ENCODE measurements at places on chromosomes 6 and 20.

DNA sequence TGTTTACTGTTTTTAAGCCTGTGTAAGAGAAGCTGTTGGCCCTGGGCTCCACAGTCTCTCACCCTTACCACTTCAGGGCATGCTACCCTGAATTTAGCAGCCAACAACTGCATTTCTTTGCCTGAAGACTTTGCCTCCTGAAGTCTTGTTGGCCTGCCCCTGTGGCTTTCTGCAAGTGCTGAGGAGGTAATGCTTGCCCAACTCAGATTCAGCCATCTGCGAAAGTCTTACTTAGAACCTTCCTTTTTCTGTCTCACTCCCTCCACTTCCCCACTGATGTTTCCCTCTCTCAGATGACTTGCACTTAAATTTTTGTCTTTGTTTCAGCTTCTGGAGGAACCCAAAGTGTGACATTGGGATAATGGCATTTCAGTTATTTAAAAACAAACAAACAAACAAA, 11.8 kb upstream of the IBTK start:
- no peak for DNase-seq

- DNase-seq, result no peak
Measured at GRCh38 chr6:169536446-169537170, 165.2 kb downstream of the WDR27 start.

DNA sequence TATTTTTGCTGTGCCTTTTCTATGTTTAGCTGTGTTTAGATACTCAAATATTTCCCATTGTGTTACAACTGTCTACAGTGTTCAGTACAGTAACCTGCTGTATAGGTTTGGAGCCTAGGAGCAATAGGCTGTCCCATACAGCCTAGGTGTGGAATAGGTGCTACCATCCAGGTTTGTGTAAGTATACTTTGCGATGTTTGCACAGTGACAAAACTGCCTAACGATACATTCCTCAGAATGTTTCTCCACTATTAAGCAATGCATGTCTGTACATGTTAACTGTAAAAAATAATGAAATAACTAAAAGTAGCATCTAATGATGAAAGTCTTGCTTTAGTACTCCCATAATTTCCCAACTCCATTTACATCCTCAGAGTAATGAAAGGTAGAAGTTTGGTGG, 46.0 kb downstream of the SERAC1 start:
- no peak for DNase-seq

DNA sequence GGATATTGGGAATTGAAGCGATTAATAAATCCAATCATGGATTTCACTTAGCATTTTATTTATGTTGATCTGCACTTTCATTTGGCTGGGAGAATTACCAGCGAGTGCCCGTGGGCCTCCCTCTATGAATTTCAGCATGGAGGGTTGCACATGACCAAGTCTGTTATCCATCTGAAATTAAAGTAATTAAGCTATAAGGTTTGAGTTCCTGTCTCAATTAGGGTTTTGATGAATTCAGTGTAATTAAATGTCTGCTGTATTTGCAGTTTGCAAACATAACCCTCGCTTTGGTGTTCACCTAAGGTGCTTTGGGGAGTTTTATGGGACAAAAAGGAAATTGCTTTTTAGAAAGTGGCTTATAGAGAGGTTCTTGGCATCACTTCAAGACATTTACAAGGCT, 169.8 kb upstream of the RIN2 start:
- no peak for DNase-seq

DNA sequence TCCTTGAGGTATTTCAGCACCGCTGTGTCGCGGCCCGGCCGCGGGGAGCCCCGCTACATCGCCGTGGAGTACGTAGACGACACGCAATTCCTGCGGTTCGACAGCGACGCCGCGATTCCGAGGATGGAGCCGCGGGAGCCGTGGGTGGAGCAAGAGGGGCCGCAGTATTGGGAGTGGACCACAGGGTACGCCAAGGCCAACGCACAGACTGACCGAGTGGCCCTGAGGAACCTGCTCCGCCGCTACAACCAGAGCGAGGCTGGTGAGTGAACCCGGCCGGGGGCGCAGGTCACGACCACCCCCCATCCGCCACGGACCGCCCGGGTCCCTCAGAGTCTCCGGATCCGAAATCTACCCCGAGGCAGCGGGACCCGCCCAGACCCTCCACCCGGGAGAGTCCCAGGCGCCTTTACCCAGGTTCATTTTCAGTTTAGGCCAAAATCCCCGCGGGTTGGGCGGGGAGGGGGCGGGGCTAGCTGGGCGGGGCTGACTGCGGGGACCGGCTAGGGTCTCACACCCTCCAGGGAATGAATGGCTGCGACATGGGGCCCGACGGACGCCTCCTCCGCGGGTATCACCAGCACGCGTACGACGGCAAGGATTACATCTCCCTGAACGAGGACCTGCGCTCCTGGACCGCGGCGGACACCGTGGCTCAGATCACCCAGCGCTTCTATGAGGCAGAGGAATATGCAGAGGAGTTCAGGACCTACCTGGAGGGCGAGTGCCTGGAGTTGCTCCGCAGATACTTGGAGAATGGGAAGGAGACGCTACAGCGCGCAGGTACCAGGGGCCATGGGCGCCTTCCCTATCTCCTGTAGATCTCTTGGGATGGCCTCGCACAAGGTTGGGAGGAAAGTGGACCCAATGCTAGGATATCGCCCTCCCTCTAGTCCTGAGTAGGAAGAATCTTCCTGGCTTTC, 693 bp downstream of the HLA-F start:
- peak; percentile 66 for DNase-seq

GRCh38 chr6:15305909-15306308, 60.0 kb downstream of the JARID2 start:
- no peak for DNase-seq

- DNase-seq, result no peak
Measured at GRCh38 chr20:23179766-23180403, 93.8 kb upstream of the CD93 start.

GRCh38 chr20:2761885-2762284, 38.5 kb downstream of the CPXM1 start:
- DNase-seq, result no peak

GRCh38 chr6:26033941-26034354, 53.3 kb upstream of the HFE start:
- no peak for DNase-seq

- DNase-seq, result no peak
Measured at GRCh38 chr20:33827634-33828325, 16.6 kb downstream of the CHMP4B start.

DNA sequence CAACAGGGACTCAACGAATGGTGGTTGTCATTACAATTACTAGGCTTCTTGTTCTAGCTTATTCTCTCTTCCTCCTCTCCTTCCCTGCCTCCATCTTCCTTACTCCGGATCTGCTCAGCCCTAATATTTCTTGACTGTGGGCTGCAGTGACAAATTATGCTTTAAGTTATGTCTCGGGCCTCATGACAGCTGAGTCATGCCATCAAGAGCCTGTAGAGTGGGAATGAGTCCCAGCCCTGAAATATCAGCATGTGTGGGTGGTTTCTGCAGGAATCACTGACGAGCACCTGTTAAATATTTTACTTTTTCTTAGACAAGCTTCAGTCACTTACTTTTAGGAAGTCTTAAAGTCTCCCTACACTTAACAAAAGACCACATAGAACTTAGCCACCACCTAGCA, 83.1 kb upstream of the CBLN4 start:
- no peak for DNase-seq

GRCh38 chr6:40932366-40932765, 106.7 kb downstream of the UNC5CL start:
- no peak for DNase-seq

DNA sequence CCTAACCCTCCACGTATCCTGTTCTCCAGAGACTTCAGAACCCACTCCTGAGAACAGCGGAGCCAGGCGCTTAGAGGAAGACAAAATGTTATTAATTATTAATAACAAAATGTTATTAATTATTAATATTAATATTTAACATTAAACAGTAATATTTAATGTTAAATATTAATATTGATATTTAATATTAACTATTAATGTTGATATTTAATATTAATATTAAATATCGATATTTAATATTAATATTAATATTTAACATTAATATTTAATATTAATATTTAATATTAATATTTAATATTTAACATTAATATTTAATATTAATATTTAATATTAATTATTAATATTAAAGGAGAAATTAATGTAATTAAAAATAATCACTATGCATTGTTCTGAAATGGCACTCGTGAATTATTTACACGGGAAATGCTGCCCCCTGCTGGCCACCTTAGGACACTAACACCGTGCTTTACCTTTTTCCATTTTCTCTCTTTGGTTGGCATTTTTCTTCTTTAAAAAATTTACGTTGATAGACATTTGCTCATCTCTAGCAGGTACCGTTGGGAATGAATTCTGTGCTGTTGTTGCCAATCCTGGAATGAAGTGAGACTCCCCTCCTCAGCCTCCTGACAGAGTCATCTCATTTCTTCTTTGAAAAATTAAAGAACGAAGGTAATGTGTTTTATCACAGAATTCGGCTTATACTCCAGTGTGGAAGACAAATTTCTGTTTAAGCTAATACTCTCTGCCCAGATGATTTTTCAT, 7.5 kb upstream of the GGTLC1 start:
- peak; percentile 33 for DNase-seq

DNA sequence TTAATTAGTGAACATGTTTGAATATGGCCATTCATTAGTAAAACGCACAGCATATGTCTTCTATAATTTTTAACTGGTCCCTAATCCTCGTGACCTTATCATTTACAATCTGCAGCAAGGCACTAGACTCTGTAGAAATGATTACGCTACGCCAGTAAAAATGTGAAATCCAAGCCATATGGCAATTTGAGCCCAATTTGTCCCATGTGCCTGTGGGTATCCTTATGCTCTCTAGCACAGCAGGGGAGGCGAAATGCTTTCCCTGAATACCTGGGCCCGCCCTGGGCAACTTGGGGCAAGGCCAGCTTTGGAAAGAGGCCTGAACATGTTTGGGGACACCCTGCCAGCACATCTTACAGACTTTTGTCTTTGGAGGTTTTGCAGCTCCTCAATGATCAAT, 122.7 kb upstream of the AGPAT4 start:
- no peak for DNase-seq

GRCh38 chr6:80366051-80366450, 259.6 kb downstream of the BCKDHB start:
- DNase-seq, result no peak

DNA sequence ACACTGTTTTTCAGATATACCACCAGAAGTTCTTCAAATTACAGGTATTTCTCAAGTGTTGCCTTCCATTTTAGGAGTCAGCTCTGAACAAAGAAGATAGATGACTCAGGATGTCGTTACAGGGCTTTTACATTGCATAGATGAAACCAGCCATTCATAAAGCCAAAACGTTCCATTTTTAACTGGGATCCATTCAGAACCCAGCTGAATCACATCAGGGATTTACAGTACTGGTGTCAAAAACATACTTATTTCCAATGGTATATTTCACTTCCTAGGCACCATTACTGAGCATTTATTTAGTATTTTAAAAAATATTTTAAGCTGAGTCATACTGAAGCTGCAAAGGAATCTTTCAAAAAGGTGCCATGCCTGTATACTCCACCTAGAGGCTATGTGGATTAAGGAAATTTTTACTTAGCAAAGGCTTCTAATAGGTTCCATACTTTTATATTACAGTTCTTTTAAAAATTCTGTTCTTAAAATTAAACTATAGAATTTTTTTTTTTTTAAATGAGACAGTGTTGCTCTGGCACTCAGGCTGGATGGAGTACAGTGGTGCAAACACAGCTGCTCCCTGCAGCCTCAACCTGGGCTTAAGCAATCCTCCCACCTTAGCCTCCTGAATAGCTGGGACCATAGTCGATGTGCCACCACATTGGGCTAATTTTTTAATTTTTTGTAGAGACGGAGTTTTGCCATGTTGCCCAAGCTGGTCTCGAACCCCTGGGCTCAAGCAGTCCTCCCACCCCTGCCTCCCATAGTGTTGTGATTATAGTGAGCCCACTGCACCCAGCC, 2.6 kb downstream of the ASF1A start:
- DNase-seq, result no peak

- DNase-seq, result no peak
Measured at GRCh38 chr6:112579601-112580000, 232.5 kb downstream of the RFPL4B start.

DNA sequence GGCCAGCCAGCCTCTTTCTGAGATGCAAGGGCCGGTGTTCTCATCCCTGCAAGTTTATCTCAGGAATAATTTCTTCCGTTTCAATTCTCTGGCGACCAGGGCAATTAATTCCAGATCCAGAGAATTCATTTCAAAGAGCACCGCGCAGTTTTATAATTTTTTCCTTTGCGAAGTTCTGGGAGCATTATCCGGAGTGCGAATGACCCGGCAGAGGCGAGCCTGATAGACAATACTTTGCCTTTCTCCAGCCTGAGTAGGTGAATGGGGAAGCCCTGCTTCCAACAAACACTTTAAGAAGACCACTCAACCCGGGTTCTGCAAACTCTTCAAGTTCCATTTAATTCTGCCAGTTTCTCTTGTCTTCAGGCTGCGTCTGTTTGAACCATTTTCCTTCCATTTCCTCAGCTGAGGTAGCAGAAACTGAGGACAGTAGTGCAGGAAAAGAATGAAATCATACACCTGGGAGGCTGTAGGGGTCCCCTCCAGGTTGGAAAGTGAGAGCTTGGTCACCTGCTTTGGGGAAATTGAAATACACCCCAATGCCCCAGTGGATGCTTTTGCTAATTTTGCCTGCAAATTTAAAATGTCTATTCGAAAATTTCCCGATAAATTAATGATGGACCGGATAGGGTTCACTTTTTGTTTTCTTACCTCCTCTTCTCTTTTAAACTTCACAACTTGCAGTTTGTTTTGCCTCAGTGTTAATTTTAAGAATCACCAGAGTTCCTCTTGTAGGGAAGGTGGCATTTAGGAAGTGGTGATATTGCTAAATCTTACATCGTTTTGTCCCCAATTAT, 1.1 kb downstream of the VGLL2 start:
- DNase-seq, result no peak

DNA sequence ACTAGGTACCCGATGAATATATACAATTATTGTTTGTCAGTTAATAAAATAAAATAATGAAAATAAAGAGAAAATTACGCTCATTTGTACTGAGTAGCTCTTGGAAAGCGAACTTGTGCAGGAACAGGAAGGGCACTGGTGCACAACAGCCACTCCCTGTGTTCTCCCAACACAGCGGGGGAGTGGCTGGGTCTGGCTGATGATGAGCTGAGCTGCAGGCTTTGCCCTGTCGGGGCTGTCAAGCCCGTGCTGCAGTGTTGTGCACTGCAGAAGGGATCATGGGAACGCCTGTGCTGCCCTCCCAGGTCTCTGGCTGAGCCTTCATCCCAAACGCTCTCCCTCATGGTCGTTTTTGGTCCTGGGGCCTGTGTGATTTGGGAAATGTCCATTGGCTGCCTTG, 131.7 kb upstream of the MAP3K4 start:
- DNase-seq, result no peak

- DNase-seq, result no peak
Measured at GRCh38 chr20:5364997-5365597, 48.3 kb upstream of the PROKR2 start.

GRCh38 chr6:40936818-40937251, 102.2 kb downstream of the UNC5CL start:
- DNase-seq, result no peak

DNA sequence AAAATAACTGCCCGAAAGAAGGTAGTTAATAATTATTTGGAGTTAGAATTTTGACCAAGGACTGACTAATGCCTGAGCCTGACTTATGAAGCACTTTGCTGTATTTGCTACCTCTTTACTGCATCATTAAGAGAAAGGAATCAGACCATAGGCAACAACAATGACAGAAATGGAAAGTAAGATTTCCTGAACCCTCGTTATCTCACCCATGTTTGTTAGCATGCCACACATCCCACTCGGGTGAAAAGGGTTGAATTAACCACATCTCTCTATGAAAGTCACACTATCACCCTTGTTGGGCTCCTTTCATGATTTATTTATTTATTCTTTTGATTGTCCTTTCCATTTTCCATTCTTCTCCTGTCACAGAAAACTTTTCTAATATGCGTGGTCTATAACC, 59.6 kb downstream of the OLIG3 start:
- DNase-seq, result no peak

GRCh38 chr6:130559166-130559565, 193.3 kb downstream of the TMEM200A start:
- DNase-seq, result no peak

Data from stimulated activated CD8-positive, alpha-beta memory T cell treated with anti-CD3 and anti-CD28 coated beads, Interleukin-4, amount 100 ng/mL, for 4 hours (primary cell).